ENCODE measurements at places on chromosomes 12 and 14. TPM values are rescaled to one million over a fixed set of nuclear protein-coding genes. Genes with fewer than 3 reads are reported as not detected.
A peak's percentile ranks its signal among the peaks of the same experiment; 100 is the strongest.

DNA sequence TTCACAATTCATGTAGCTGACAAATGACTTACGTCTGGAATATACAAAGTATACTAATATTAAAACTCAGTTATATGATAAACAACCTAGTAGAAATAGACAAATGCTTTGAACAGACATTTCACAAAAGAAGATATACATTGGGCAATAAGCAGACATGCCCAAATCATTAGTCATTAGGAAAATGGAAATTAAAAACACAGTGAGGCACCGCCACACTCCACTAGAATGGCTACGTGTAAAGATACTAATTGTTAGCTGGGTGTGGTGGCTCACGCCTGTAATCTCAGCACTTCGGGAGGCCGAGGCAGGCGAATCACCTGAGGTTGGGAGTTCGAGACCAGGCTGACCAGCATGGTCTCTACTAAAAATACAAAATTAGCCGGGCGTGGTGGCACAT lies 248.9 kb upstream of the TMEM132C start:
- DNase-seq, result no peak

GRCh38 chr12:10018386-10018785 lies 8.0 kb downstream of the CLEC12B start:
- DNase-seq, result no peak

GRCh38 chr12:109900752-109901580 lies 892 bp downstream of the TCHP start:
- no peak for DNase-seq

The ART4 gene
- total RNA-seq, result 2.7 TPM

GRCh38 chr12:62787611-62788010 lies 147.3 kb downstream of the PPM1H start:
- DNase-seq, result no peak

The TAS2R42 gene
- total RNA-seq, result not detected

- no peak for DNase-seq
Measured at GRCh38 chr14:55188686-55189295, 2.6 kb downstream of the DLGAP5 start.

The TCL1B gene
- not detected for total RNA-seq

The BATF gene
- 3.4 TPM for total RNA-seq

The CNIH1 gene
- total RNA-seq, result 76.4 TPM

- DNase-seq, result no peak
Measured at GRCh38 chr14:97978341-97978740, 1181.2 kb downstream of the VRK1 start.

The KCNH5 gene
- 0.23 TPM for total RNA-seq

GRCh38 chr14:68947802-68948201 lies 31.3 kb downstream of the ACTN1 start:
- no peak for DNase-seq

The LYZ gene
- 8.8 TPM for total RNA-seq

DNA sequence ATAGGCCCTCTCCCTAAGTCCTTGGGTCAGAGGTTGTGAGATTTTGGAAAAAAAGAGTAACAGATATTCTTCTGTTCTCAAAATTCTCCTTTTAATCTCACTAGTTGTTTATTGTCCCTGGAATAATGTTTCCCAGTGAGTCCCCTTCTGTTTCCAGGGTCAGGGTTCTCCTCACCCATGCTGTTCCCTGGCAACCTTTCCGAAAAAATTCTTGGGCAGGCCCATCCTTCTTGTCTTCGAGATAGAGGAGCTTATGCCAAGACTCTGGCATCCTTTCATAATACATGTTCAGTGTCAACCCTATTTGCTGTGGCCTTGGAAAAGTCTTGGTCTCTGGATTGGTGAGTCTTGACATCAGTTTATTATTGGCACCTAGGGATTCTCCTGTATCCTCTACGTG lies 212.4 kb upstream of the FAR2 start:
- DNase-seq, result no peak

GRCh38 chr14:79354336-79354735 lies 857.0 kb downstream of the DIO2 start:
- no peak for DNase-seq

The POLE2 gene
- 0.39 TPM for total RNA-seq

GRCh38 chr12:31750747-31751039 lies 21.9 kb upstream of the AMN1 start:
- no peak for DNase-seq

The HNF1A gene
- total RNA-seq, result not detected

The INSM2 gene
- not detected for total RNA-seq

- DNase-seq, result peak; percentile 93
Measured at GRCh38 chr12:31324845-31325523, 966 bp downstream of the SINHCAF start.

GRCh38 chr12:132185705-132186104 lies 41.4 kb downstream of the NOC4L start:
- no peak for DNase-seq

DNA sequence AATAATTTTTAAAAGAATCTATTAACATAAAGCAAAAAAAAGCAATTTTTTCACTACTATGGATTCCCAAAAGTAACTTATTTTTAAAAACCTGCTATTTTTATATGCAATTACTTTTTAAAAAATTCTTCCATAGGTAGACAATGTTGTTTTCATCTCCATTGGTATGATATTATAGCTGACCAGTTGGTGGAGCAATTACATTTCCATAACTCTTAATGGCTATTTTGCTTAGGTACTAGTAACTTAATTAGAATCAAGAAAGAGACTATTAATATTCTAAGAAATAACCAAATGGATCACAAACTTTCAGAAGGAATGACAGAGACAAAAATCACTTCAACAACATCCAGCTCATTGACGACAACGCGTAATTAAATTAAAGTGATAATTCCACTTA lies 64.7 kb upstream of the PTCSC3 start:
- DNase-seq, result no peak

The TMPRSS12 gene
- not detected for total RNA-seq

The STXBP6 gene
- total RNA-seq, result 56.8 TPM

- no peak for DNase-seq
Measured at GRCh38 chr12:121139286-121139685, 6.6 kb downstream of the P2RX7 start.

GRCh38 chr12:5556033-5556614 lies 124.2 kb downstream of the NTF3 start:
- peak; percentile 42 for DNase-seq

DNA sequence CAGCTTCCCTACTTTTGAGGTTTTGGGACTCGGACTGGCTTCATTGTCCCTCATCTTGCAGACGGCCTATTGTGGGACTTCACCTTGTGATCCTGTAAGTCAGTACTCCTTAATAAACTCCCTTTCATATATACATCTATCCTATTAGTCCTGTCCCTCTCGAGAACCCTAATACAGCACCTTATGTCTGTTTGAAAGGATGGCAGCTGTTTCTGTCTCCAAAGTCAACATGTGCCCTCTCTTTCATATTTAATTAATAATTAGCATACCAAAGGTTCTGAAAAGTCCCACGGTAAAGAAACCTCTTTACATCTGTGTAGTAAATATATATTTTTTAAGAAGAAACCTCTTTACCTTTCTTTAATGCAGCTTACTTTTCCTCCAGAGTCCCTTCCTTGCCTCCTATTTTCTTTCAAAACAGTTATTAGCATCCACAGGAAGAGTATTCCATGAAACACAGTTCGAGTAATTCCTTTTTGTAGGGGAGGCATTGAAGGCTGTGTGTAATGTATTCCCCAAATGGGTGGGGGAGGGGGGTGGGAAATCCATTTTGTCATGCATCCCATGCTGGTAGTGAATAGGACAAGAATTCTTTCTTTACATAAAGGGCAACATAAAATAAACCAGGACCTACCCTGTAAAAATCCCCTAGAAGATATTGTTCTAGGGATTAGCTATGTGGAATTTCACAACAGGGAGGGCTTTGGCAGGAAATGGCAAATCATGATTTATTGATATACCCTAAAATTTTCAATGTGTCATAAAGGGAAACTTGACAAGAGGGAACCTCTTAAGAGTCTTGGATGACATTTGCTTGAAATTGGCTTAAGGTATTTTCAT lies 241.5 kb downstream of the SUDS3 start:
- no peak for DNase-seq
